ENCODE measurements at places on chromosomes 4 and X.

DNA sequence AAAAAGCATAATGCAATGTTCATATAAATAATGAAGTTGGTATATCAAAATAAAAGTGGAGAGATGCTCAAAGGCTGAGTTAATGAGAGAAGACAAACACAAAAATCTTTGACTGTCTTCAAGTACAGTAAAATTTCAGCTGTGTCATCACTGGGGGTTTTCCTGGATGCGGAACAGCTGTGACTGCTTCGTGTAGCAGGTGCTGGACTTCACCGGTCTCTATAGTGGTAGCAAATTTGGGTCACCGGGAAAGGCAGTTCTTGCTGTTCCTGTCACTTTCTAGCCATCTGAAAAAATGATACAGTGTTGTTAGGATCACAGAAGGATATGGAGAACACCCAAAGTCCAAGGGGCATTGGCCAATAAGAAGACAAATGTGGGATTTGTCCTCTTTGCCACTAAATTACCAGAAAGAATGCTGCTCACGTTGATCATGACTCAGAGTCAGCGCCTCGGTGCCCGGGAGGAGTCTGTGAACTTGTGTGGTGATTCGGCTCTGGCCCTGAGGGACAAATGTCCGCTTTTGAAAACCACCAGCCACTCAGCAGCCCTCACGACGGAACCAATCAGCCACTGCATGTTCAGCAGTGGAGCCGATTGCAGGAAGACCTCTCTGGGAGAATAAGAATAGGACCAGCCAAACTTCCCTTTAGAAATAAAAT lies 230.1 kb upstream of the FAT1 start:
- no peak for DNase-seq

DNA sequence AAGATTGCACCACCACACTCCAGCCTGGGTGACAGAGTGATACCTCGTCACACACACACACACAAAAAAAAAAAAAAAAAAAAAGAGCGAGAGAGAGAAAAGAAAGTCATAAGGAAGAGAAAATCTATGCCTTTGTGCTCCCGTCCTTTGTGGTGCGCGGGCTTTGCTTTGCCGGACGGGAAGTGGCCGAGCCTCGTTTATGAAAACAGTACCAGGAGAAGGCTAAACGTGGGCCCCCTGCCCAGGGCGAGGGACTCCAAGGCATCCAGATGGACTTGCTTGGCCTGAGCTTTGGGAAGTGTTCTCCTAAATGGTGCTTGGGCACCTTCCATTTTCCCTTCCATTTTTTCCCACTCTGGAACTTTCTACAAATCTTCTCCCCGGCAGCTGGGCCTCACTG lies 109.3 kb upstream of the LRPAP1 start:
- no peak for DNase-seq

DNA sequence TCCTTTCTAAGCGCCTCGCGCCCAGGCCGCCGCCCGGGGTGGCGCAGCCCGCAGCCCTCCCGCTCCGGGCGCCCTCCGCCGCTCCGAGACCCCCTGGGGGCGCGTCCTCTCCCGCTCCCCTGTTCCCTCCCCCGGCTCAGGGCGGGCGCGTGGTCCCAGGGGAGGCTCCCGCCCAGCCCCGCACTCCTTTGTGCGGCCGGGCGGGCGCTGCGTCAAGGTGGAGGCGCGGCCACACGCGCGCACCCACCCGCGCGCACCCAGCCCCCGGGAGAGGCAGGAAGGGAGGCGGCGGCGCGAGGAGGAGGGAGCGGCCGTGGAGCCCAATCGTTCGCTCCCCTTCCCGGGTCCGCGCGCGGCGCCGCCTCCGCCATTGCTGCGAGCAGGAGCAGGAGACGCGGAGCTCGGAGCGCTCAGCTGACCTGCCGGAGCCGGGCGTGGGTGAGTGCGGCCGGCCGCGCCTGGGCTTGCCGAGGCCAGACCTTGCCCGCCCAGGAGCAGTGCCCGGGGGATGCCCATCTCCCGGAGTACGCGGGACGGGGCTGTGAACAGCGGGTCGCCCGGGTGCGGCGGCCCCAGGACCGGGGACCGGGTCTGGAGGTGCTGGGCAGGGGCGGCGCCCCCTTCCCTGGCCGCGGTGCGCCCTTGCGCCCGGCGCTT lies at the start of gene NSG1:
Gene NSG1, plus strand, starts transcription at position 367 of the 657 bp plus-strand sequence. CDS start 528 bp downstream, outside the sequence.
- no peak for DNase-seq

- DNase-seq = no peak
These were observed 51.7 kb upstream of the PJA1 start for GRCh38 chrX:69216911-69217310.

DNA sequence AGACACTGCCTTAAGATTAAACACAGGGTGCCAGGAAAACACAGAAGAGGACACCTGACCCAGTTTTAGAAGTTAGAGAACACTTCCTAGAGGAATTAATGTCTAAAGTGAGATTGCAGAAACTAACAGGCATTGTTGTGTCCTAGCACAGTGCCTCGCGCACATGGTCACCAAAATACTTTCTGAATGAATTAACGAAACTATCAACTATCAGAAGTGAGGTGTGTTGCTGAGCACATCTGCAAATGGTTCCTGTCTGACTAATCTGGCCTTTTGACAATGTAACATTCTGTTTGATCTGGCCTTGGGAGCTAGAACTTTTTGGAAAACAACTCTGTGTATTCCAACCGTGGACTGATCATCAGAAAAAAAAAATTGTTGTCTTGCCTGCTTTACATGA lies 556.8 kb upstream of the LCORL start:
- no peak for DNase-seq

DNA sequence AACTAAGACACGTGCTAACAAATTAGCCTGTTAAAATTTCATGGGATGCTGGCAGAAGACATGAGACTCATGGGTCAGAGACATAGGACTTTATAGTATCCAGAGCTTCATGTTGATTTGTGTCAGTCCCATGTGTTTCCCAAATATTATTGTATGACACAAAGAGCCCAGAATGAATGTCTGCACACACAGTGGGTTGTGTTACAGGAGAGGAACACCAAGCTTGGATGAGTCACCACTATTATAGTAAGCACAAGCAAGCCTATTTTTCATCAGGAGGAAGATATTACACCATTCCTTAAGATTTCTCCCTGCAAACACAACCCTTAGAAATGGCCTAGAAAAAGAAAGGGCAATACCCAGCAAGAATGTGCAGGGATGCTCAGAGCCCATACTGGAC lies 15.4 kb downstream of the BBS12 start:
- no peak for DNase-seq

- no peak for DNase-seq
These were observed 325.5 kb downstream of the BCOR start for GRCh38 chrX:39772057-39772832.

DNA sequence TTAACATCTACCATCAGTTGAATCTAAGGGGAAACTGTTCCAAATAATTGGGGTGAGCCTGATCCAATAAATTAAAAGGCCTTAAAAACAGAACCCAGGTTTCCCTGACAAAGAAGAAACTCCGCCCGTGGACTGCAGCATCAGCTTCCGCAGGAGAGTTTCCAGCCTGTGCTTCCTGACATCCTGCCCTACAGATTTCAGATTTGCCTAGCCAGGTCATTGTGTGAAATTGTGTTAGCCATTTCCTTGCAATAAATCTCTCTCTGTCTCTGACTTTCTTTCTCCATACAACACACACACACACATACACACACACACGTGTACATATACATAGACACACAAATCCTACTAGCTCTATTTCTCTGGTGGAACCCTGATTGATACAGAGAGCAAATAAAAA lies 48.3 kb upstream of the LCORL start:
- no peak for DNase-seq

DNA sequence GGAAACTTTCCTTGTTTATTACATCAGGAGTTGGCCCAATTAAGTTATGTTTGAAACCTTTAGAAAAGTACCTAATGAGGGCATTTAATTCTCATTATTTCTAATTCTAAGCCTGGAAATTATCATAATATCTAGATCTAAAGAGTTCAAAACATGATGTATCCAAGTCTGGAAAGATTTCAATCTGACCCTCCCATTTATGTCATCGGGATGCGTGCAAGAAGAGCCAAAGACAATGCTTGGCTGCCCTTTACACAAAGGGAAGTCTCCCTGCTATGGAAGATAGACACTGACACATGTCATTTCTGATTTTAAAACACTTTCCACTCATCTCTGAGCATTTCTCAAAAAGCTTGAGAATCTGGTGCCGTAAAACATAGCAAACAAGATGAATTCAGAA lies 222.4 kb downstream of the ANTXR2 start:
- no peak for DNase-seq
